ENCODE measurements at places on chromosomes 4 and X. TPM values are rescaled to one million over a fixed set of nuclear protein-coding genes. Genes with fewer than 3 reads are reported as not detected.

Gene MAGED4B
- total RNA-seq = 24.6 TPM

Gene CFAP47
- not detected for total RNA-seq

Gene FRG2
- total RNA-seq = not detected

GRCh38 chrX:83819304-83819703, 41.6 kb upstream of the CYLC1 start:
- DNase-seq = no peak
- no peaks in the 10 kb centered on the region for H3K36me3 ChIP-seq
- H3K27me3 ChIP-seq = no peaks in the 10 kb centered on the region
- H3K4me3 ChIP-seq = no peak overlapping the region
- H3K27ac ChIP-seq = no peak overlapping the region

Gene MAGEA2B
- total RNA-seq = not detected

DNA sequence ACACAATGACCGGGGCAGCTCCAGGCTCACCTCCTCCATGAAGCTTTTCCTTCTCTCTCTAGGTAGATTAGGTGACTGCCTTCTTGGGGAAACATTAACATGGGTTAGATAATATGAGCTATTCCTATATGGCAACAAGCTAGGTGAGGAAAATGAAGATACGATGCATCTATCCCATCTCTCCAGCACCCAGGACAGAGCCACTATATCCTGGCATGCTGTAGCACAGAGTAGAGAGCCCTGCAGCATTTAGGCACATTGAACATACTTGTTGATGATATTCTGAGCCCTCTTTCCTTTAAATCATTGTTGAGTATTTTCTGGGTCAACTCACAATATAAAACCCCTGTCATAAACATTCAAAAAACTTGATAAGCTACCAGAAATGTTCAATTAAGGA, 494.2 kb upstream of the MAGEB2 start:
- H3K4me1 ChIP-seq = no peaks in the 10 kb centered on the region
- no peak for DNase-seq
- H3K27ac ChIP-seq = no peak overlapping the region
- H3K27me3 ChIP-seq = no peaks in the 10 kb centered on the region
- H3K4me3 ChIP-seq = no peak overlapping the region

DNA sequence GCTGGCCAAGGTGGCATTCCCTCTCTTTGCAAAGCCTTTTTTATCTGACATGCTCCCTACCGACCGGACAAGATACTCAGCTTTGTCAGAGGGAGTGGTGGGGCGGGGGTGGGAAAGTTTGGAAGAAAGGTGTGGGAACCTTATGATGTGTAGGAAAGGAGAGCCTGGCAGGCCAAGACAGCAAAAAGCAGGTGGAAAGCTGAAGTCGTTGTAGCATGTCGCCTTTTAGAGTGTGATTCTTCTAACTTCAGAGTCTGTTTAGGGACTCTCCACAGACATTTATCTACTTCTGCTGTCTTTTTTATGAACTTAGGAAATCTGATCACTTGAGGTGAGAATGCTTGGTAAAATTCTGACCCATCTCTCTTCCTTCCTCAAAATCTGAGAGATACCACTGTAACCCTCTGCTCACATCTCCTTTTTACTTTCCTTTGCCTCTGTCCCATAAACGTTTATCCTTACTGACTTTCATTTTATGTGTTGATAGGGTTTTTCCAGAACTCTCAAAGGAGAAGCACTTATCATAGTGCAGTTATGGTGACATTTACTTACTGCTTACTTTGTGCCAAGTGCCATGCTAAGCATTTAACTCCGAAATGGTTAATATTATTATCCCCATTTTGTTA, 8.2 kb upstream of the RUFY3 start:
- H3K27ac ChIP-seq = no peak overlapping the region
- no peak overlapping the region for H3K4me3 ChIP-seq
- H3K27me3 ChIP-seq = no peaks in the 10 kb centered on the region
- DNase-seq = no peak

GRCh38 chrX:106802063-106802387, 448 bp upstream of the TBC1D8B start:
- H3K4me1 ChIP-seq = peaks cover 6% of the 10 kb centered on the region
- no peak for DNase-seq
- no peaks in the 10 kb centered on the region for H3K36me3 ChIP-seq
- peaks cover 19% of the 10 kb centered on the region for H3K27me3 ChIP-seq
- peak overlapping the region; percentile 88 for H3K4me3 ChIP-seq
- H3K27ac ChIP-seq = peak overlapping the region; percentile 86

Gene CFAP99
- under 0.01 TPM for total RNA-seq

Gene MAP3K15
- under 0.01 TPM for total RNA-seq

GRCh38 chr4:38724475-38724808, 58.3 kb downstream of the TLR10 start:
- no peak for DNase-seq
- H3K4me1 ChIP-seq = no peaks in the 10 kb centered on the region
- no peaks in the 10 kb centered on the region for H3K27me3 ChIP-seq
- no peak overlapping the region for H3K4me3 ChIP-seq
- H3K36me3 ChIP-seq = no peaks in the 10 kb centered on the region
- H3K27ac ChIP-seq = no peak overlapping the region

GRCh38 chr4:146159384-146160058, 16.0 kb upstream of the LSM6 start:
- no peaks in the 10 kb centered on the region for H3K36me3 ChIP-seq
- no peak overlapping the region for H3K4me3 ChIP-seq
- DNase-seq = no peak
- H3K4me1 ChIP-seq = no peaks in the 10 kb centered on the region
- peaks cover 6% of the 10 kb centered on the region for H3K27me3 ChIP-seq

Gene SUPT20HL1
- total RNA-seq = not detected

DNA sequence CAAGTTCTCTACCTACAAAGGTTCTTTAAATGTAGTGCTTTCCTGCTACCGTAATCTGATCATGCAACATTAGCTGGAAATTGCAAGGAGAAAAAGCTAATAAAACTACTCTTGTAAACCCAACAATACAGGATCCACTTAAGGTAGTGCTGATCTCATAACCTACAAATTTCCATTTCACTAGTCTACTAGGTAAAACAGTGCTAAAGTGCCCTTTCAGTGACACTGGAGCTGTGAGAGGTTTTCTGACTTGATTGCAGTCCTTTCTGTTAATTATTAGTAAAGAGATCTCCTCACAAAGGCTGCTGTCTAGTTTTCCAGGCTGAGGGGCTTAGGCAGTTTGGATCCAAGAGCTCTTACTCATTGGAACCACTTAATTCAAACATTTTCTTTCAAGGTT, 1118.7 kb downstream of the SH3BGRL start:
- no peaks in the 10 kb centered on the region for H3K36me3 ChIP-seq
- no peak overlapping the region for H3K27ac ChIP-seq
- no peak overlapping the region for H3K4me3 ChIP-seq
- H3K27me3 ChIP-seq = no peaks in the 10 kb centered on the region

Data from osteoblast (primary cell).